ENCODE measurements at places on chromosomes 7 and 10.

GRCh38 chr10:75231672-75232581 is 3.8 kb downstream of the COMTD1 start:
- no peak for DNase-seq

DNA sequence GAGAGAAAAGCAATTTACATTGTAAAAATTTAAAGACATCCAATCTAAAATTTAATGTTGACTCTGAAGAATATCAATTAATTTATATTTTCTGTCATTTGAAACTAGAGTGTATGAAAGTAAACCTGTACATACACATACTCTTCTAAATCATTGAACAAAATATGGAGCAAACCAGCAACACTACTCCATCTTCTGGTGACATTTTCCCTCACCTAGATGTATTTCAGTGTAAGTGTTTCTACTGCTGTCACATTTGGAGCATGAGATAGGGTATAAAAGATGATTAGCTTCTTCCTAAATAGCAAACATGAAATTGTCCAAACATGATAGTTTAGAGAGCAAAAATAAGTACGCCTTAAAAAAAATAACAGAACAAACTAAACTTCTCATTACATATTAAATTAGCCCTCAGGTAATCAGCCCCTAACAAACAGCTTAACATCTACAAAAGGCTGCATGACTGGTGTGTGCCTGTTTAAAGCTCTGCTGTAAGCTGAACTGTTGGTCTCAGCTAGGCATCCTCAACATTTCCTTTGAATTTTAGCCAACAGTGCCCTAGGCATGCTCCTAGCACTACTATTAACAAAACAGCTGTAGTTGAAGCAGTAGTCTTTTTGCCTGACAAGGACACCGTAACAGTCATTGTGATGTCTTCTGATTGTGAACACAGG is 189.8 kb downstream of the CTNNA3 start:
- peak; percentile 17 for DNase-seq

DNA sequence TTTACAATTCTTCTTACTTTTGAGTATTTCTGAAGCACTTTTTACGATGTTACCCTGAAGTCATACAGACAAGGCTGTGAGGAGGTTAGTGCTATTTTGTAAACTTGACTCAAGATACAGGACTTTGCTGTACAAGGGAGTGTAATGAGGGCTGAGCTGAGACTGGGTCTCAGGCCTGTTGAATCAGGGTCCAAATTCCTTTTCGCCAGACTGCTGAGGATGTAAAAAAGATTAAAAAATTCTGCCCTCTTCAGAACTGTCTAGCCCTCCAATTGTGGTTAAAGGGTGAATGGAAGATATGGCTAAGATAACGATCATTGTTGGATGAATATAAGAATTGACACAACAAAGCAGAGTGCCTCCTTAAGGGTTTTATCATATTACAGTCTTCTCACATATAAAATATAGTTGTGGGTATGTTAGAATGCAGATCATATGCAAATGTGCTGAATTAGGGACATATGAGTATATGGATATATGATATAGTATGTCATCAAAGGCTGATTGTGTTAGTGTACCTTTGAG is 165.4 kb downstream of the SUGCT start:
- DNase-seq = peak; percentile 47

GRCh38 chr7:103988468-103989199 is 824 bp downstream of the RELN start:
- no peak for DNase-seq

DNA sequence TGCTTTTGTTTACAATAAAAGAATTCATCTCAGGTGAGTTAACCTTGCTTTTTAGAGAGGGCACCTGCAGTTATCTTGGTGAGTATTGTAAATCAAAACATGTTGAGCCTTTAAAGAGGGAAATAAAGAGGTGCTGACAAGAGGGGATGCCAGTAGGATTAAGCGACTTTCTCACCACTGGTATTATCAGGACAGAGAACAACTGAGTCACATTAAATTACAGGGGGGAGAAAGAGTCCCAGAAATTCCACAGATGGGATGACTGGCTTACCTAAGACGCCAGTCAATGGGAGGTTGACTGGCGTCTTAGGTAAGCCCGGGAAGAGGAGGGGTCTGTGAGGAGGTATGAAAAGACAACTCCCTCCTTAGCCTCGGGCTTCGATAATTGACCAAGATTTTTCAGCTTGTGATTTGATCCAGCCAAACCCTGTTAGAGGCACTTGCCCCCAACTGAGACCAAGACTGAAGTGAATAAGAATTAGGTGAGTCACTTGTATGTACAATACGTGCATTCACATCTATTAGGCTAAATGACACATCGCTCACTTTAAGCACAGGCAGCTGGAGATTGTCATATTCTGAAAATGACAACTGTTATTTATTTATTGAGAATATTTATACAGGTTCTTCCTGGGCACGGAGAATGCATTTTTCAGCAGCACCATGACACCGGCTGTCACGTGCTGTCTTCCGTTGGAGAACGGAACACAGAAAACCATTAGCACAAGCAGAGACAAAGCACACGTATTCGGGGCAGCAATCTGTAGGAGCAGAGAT is 117.6 kb downstream of the SEM1 start:
- peak; percentile 53 for DNase-seq

DNA sequence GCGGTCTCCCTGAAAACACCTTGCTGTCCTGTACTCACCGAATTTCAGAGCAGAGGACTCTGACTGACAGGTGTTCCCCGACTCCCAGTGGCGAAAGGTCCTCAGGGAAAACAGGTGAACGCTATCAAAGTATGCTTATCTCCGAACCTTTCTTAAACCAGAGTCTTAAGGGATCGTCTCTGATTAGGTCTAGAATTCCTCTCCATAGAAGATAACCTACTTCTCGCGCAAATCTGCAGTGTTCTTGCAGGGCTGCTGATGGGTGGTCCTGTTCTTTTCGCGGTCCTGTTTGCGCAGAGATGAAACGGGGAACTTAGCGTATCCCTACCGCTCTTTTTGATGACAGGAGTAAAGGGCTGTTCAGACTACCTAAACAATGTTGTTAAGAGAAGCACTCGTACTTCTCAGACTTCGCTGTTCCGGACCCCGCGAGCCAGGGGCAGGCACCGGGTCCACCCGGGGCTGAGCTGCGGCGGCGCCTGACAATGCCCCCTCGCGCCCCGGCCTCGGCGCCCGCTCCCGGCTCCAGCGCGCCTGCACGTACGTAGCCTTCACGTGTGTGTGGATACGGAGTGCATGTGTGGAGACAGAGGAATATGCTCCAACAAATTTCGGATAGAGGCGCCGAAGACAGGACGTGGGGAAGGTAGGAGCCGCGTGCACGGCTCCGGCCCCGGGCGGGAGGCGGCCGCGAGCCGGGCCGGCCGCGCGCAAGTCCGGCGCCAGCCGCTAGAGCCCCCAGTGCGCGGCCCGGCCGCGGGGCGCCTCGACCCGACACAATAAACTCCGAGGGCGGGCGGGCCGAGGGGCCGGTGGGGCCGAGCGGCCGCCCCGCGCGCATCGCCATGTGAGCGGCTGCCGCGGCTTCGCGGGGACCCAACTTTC is 766 bp upstream of the ZMYND11 start:
- DNase-seq = no peak

DNA sequence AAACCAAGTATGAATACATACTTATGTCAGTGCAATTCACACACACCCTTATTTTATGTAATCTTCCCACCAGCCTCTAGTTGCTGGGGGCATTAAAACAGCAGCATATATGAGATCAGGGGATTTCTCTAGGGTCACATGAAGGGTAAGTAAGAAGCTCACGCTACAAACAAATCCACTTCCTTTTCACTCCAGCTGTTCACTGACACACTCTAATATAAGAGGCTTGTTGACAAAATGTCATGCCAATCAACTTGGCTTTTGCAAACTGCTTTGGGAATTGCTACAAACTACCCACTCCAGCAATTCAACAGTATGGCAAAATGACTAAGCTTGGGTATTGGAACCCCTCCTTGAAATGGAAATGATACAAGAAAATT is 10.3 kb downstream of the FAM3C start:
- DNase-seq = peak; percentile 57

Measured in renal cortical epithelial cell (primary cell).